ENCODE measurements at places on chromosomes 5 and 9.

- DNase-seq, result no peak
Measured at GRCh38 chr5:169648725-169649310, 11.7 kb downstream of the DOCK2 start.

DNA sequence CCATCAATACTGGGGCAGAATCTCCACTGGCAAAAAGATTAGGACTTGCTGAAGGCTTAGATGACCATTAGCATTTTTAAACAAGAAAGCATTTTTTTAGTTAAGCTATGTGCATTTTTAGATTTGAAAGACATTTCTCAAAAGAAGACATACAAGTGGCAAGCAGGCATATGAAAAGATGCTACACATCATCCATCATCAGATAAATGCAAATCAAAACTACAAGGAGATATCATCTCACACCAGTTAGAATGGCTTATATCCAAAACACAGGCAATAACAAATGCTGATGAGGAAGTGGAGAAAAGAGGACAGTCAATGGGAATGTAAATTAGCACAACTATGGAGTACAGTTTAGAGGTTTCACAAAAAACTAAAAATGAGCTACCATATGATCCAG lies 195.6 kb upstream of the TNC start:
- DNase-seq, result no peak

- DNase-seq, result no peak
Measured at GRCh38 chr5:96141749-96142148, 180.1 kb upstream of the ELL2 start.

- no peak for DNase-seq
Measured at GRCh38 chr9:93036887-93037475, 21.5 kb upstream of the SUSD3 start.

GRCh38 chr5:135642488-135642870 lies 63.7 kb upstream of the CXCL14 start:
- DNase-seq, result no peak

GRCh38 chr5:14908172-14908571 lies 36.6 kb upstream of the ANKH start:
- no peak for DNase-seq

- peak; percentile 27 for DNase-seq
Measured at GRCh38 chr5:157689942-157690689, 18.8 kb downstream of the C5orf52 start.

GRCh38 chr5:35183556-35183955 lies 46.7 kb downstream of the PRLR start:
- DNase-seq, result no peak

DNA sequence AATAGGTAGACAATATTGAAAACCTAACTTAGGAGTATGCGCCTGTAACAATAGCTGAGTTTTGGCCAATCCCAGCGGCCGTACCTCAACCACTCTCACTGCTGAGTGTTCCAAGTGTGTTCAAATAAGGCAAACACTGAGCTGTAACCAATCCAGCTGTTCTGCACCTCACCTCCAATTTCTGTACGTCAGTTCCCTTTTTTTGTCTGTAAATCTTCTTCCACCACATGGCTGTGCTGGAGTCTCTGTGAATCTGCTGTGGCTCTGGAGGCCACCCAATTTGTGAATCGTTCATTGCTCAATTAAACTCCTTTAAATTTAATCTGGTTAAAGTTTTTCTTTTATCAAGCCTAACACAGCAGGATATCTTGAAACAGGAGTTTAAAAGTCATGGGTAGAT lies 116.3 kb downstream of the SLC28A3 start:
- DNase-seq, result no peak

DNA sequence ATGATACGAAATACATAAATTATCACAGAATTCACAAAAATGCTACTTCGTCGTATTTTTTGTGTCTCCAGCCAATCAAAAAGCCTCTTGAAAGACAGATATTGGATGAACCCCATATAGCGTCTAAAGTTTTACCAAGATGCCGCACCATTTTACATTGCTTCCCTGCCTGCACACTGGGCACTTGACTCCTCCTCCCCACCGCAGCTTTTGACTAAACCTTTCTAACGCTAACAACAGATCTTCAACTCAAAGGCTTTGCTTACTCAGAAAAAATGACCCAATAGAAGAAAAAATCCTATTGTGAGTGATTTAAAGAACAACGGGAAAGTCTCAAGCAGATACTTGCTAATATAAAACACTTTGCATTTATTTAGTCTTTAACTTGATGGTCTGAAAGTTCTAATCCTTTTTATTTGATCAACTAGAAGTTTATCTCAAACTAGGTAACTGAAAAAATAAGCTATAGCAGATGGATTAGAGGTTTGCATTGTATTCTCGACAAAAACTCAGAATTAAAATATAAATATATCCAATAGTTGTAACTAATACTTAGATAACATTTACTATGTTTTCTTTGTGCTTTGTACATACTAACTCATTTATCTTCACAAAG lies 609.1 kb upstream of the DMAC1 start:
- DNase-seq, result no peak

- no peak for DNase-seq
Measured at GRCh38 chr5:138408023-138408422, 30.8 kb upstream of the REEP2 start.

DNA sequence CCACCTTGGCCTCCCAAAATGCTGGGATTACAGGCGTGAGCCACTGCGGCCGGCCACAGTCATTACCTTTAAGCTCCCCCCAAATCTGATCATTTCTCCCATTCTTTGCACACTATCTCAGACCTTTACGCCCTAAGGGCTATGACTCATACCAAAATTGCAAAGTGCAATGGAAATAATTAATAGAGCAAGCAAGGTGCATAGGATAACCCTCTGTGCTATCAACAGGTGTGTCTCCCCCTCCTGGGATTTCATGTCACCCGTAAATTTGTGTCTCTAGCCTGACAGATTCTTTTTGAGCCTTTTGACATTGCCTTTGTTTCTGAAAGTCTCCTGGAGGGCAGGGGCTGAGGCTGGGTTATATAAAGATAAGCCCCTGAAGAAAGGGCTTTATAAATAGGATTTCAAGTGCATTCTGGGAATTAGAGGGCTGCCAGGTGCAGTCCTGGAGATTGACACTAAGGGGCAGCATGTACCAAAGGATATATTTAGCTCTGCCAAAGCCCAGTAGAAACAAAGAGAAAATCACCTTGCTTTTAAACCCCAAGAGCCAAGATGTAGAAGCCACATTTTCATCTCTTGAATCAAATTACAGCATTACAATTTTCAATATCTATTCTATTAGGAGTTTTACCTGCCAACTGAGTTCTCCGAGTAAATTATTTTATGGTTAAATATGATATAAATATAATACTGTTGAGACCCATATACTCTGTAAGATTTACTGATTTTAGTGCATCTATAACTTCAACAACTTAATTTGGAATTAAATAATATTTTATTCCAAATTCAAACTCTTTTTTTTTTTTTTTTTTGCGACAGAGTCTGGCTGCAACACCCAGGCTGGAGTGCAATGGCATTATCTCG lies 18.2 kb downstream of the S100Z start:
- peak; percentile 33 for DNase-seq

- DNase-seq, result no peak
Measured at GRCh38 chr9:93304574-93305496, 120.9 kb downstream of the WNK2 start.

DNA sequence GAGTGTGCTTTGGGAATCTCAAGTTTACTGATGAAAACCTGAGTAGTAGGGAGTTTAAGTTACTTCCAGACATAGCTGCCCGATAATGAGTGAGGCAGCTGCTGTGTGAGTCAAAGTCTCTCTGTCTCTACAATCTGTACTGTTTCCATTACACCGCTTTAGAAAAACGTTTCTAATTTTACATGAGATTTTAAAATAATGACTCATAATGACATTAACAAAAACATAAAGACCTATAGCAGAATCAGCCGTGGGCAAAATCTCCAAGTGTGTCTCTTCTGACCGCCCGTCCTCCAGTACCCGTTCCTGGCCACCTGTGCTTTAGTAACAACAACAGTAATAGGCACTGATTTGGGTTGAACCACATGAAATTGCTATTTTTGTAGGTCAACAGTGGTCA lies 69.6 kb upstream of the PRRC1 start:
- DNase-seq, result no peak

- no peak for DNase-seq
Measured at GRCh38 chr9:101132801-101133200, 104.3 kb downstream of the PLPPR1 start.

- no peak for DNase-seq
Measured at GRCh38 chr5:149667084-149667828, 62.9 kb upstream of the PPARGC1B start.

DNA sequence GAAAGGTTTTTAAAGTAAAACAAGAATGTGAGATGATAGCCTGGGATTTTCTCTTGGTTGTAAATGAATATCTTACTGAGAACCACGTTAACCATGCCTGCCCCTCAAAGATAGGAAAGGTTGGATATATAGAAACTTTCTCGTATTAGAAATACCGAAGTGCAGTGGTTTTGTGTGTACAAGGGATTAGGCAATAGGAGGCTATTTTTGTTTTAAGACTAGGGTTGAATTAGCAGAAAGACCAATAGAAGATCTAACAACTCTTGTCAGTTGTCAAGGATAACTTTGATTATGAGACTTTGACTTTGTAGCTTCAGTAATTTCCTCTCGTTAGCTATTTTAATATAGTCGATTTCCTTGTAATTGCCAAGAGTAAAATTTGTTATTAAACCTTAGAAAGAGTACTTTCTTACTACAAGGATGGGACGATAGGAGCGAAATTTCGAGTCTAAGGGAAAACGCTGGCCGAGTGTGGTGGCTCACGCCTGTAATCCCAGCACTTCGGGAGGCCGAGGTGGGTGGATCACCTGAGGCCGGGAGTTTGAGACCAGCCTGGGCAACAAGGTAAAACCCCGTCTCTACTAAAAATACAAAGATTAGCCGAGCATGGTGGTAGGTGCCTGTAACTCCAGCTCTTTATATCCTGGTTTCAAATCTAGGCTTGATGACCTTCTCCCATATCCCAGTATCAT lies 838 bp downstream of the POLK start:
- DNase-seq, result no peak

DNA sequence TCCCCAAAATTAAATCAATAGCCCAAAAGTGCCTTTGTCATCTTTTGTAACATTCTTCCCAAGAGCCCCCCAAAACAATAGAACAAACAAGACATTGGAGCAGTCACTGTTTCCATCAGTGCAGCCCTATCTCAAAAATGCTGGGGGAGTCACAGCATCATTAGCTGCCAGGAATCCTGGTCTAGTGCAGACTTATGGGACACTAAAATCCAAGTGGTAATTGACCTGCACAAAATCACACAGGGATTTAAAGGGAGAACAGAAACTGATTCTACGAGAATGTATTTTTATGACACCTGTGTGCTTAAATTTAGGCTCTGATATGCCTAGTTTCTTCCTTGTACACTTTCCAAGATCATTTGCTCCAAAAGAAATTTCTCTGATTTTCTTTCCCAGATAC lies 172.9 kb downstream of the GLIS3 start:
- no peak for DNase-seq

GRCh38 chr5:53580547-53580946 lies 20.1 kb downstream of the NDUFS4 start:
- DNase-seq, result no peak

DNA sequence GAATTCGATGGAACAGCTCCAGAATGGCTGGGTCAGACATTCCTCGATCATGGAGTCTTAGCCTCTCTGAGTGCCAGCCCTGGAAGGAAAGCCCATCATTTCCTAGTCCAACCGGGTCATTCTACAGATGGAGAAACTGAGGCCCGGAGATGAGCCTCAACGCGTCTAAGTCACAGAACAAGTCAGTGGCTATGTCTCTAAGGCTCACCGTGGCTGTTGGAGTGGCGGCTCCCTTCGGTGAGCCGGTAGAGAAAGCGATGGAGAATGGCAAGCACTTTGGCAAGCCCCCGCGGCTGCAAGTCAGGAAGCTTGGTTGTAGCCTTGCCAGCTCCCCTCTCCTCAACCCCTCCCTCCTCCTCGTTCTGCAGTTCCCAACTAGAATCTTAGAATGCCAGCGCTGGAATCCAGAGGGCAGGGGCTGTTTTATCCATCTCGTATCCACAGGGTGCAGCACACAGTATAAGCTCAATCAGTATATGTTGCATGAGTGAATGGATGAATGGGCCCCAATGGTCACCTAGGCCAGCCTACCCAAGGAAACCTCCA lies 438 bp upstream of the ARSI start:
- no peak for DNase-seq

DNA sequence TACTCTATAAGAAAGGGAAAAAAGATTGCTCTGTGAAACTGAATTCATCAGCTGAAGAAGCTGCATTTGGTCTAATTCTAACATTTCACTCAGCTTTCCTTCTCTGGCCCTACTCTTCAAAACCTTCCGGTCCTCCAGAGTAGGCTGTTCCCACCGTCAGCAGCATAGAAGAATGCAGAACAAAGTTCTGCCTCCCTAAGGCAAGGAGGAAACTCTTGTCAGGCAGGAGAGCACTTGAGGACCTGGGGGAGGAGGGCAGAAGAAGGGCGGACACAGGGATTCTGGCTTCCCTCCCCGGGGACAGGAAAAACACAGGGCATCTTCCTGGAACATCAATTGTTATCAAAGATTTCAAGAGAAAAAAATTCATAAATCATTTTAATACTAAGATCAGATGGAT lies 69.2 kb upstream of the SHB start:
- no peak for DNase-seq

- DNase-seq, result no peak
Measured at GRCh38 chr5:15695215-15695731, 195.3 kb downstream of the FBXL7 start.

GRCh38 chr5:122195802-122196394 lies 66.6 kb downstream of the ZNF474 start:
- no peak for DNase-seq

- DNase-seq, result peak; percentile 53
Measured at GRCh38 chr9:97710356-97711222, 13.4 kb upstream of the XPA start.

GRCh38 chr5:173631478-173631877 lies 15.0 kb upstream of the BOD1 start:
- DNase-seq, result no peak

DNA sequence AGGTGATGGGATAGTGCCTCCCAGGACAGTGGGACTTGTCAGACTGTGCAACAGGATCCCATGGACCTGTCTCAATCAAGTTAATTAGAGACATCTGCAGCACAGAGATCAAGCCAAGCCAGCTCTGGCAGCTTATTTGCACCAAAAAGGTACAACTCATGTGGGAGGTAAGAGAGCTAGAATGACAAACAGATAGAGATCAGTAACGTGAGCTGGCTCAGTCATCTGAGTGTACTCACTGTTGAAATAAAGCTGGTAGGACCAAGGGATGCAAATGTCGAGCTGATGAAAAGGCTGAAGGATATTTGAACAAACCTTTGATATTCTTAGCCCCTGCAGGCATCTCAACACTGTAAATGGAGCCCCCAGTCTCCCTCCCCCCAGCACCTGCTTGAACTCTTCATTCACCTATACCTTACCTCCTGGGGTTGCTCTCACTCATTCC lies 198.1 kb downstream of the EFNA5 start:
- DNase-seq, result no peak

- DNase-seq, result no peak
Measured at GRCh38 chr5:131463656-131464055, 171.4 kb downstream of the RAPGEF6 start.

GRCh38 chr5:137733006-137733405 lies 2.9 kb downstream of the KLHL3 start:
- DNase-seq, result no peak

Measured in CD4-positive, alpha-beta T cell treated with Interferon gamma for 1 hour (primary cell).